ENCODE measurements at places on chromosomes 1 and 21.

GRCh38 chr1:205508227-205508714 lies 3.8 kb downstream of the CDK18 start:
- no peak for DNase-seq

GRCh38 chr1:175801979-175802378 lies 58.6 kb upstream of the TNR start:
- no peak for DNase-seq

DNA sequence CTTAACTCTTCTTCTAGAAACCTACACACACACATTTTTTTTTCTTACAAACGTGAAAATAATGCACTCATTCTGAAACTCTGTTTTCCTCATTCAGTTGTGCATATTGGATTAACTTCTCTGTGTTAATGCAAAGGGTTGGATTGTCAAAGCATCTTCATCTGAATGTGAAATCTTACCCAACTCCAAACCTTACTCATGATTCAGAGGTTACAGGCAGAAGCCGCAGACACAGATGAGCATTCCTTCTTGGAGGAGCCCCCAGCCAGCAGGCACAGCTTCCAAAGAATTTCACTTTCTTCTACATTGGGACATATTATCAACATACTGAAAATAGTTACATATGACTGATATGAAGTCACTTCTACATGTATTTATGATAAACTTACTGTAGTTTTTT lies 15.7 kb downstream of the PATJ start:
- peak; percentile 60 for DNase-seq

DNA sequence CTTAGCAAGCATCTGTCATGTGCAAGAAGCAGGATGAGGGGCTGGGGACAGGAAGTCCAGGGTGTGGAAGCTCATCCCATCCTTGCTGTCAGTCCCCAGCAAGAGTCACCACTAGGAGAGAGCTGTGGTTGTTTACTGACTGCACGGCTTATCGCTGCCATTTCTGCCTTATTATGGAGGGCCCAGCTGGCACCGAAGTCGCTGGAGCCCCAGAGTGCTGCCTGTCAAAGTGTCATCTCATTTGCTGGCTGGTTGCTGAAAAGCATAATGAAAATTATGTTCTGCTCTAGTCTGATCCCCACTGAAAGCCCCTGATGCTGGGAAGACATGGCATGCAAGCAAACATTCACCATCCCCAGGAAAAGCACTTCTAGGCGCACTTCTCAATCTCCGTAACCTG lies 642.7 kb downstream of the NPHP4 start:
- no peak for DNase-seq

DNA sequence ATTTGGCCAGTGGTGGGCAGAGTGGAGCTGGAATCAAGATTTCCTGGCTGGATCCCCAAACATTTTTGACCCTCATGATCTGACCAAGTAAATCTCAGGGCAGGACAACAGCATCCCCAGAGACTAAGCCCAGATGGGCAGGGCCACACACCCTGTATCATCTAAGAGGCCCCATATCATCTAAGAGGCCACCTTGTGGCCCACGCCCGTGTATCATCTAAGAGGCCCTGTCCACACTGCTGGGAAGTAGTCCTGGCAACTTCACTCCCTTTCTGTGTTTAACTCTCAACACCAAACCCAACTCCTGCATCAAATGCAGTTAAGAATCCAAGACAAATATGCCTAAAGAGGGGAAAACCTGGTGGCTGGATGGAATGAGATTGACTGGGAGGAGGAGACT lies 81.6 kb upstream of the SSX2IP start:
- DNase-seq: no peak

DNA sequence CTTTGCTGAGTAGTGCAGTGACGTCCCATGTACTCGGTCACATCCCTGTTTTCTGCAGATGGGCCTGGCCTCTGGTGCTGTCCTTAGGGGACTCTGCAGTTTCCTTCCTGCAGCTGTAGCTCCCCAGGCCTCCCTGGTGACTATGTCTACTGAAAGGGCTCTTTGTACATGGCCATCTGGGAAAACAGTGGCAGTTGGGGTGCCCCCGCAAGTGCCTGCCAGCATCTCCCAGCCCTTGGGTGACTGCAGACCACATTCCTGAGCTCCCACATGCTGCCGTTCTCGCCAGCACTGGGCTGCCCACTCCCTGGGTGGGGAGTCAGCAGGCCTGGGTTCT lies 37.5 kb upstream of the KCNA10 start:
- no peak for DNase-seq

GRCh38 chr1:25989440-25990234 lies 8.2 kb downstream of the PAFAH2 start:
- DNase-seq: no peak

- DNase-seq: no peak
These were observed 41.6 kb upstream of the LRRC3 start for GRCh38 chr21:44413566-44414290.

GRCh38 chr1:14380408-14380807 lies 218.1 kb upstream of the KAZN start:
- no peak for DNase-seq

GRCh38 chr1:209879539-209879938 lies 51.8 kb downstream of the UTP25 start:
- no peak for DNase-seq

- no peak for DNase-seq
These were observed 95.1 kb upstream of the OLIG2 start for GRCh38 chr21:32930673-32931072.

DNA sequence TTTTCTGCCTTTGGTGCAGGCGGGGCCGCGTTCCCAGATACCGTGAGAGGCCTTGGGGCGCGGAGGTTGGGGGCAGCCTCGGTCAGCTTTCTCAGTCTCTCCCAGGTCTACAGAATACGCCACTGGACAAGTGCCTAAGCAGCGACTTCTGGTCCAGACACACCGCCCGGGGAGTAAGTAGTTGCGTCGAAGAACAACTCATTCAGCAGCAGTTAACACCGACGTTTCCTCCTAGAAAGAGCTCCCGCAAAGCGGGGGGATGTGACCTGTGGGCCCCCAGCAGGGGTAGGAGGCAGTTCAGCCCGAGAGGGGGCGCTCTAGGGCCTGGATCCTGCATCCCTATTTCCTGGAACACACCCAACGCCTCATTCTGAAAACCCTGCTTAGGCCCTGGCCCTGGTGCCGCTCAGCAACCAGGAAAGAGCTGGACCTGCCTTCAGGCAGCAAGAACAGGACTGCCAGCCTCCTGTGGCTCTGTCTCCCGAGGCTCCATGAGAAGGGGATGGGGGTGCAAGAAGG lies 6.5 kb upstream of the BARHL2 start:
- no peak for DNase-seq

DNA sequence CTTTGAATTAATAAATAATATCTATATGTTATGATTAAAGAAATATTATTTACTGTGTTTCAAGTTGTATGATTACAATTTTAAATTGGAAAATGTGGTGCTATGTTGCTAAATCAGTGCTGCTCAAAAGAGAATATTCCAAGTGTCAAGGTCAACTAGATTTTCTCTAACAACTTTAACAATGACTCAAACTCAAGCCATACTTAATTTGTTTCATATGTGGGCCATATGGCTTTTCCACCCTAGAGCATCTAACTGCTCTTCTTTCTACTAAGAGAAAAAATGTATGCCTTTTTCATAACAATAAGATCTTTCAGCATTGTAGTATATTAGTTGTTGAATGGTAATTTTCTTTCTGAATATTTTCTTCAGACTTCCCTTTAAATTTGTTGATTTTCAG lies 8.3 kb upstream of the SYT14 start:
- peak; percentile 67 for DNase-seq

GRCh38 chr1:111894497-111894896 lies 95.0 kb downstream of the KCND3 start:
- no peak for DNase-seq

DNA sequence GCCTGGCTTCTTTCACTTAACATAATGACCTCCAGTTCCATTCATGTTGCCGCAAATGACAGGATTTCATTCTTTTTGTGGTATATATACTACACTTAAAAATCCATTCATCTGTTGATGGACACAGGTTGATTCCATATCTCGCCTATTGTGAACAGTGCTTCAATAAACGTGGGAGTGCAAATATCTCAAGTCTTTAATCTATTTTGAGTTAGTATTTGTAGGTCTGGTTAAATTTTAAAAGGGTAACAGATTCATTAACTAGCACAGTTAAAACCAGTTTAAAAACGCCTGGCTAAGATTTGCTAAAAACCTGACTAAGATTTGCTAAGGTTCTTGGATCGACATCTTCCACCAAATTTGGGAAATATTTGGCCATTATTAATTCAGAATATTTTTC lies 45.7 kb downstream of the CRB1 start:
- DNase-seq: no peak

GRCh38 chr1:177181631-177182291 lies 11.0 kb downstream of the BRINP2 start:
- DNase-seq: peak; percentile 34

GRCh38 chr1:220775240-220775853 lies 11.4 kb upstream of the MTARC1 start:
- peak; percentile 12 for DNase-seq

Data from AG10803 (cell line).